ENCODE measurements at places on chromosomes 1 and 21.

- peak; percentile 33 for DNase-seq
Observed at GRCh38 chr1:41366455-41367287, 5.4 kb downstream of the FOXO6 start.

GRCh38 chr1:66925944-66926343 lies 1.2 kb downstream of the MIER1 start:
- no peak for DNase-seq

GRCh38 chr1:36329817-36330216 lies 6.4 kb upstream of the EVA1B start:
- DNase-seq = no peak

GRCh38 chr21:29499734-29500343 lies 201.1 kb downstream of the BACH1 start:
- peak; percentile 48 for DNase-seq

DNA sequence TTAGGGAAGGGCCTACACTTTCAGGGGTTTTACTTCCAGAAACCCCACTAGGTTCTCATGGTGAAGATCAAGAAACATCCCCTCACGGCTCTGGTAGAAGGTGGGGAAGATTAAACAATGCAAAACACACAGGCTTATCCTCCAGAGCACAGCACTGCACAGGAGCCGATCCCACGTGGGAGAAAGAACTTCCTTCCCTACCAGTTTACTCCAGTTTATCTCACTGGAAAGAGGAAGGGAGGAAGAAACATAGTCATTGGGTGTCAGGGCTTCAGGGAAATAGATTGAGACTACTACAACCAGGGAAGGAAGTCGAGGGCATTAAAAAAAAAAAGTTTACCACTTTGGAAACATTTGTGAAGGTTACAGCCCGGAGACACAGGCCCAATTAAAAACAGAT lies 164.4 kb downstream of the NTPCR start:
- no peak for DNase-seq

GRCh38 chr1:16082283-16083038 lies 9.0 kb upstream of the FAM131C start:
- peak; percentile 90 for DNase-seq

GRCh38 chr1:179917601-179918429 lies 35.7 kb downstream of the TOR1AIP1 start:
- no peak for DNase-seq

- DNase-seq = peak; percentile 87
Observed at GRCh38 chr1:36224537-36225282, 467 bp downstream of the THRAP3 start.

GRCh38 chr1:112788054-112788453 lies 72.9 kb upstream of the PPM1J start:
- no peak for DNase-seq

- peak; percentile 94 for DNase-seq
Observed at GRCh38 chr1:53145942-53146708, 3.7 kb upstream of the SLC1A7 start.

DNA sequence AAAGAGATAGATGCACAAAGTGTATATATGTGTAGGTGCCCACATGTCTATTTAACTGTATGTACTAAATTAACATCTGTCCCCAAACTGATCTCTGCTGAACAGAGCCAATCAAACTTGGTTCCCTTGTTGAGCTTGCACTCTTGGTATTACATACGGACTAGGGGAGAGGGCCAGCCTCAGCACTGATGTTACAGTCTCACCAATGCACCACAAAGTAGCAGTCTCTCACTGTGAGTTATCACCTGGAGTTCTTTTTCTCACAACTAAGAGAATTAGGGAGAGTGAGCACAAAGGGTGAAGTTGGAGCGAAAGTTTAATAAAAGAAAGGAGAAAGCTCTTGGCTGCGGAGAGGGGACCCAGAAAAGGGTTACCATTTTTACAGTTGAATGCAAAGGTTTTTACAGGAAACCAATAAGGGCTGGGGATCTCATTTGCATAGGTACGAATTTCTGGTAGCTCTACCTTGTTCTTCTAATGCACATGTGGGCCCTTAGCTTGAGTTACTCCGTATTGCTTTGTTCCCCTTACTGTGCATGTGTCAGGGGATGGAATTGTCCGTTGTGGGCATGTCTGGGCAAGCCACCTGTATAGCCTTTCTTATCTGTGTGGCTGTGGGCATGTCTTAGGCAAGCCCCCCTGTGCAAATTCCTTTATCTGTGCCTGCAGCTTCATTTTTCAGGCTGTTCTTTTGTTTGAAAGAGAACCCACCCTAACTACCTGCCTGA lies 13.3 kb upstream of the CHI3L2 start:
- DNase-seq = no peak

DNA sequence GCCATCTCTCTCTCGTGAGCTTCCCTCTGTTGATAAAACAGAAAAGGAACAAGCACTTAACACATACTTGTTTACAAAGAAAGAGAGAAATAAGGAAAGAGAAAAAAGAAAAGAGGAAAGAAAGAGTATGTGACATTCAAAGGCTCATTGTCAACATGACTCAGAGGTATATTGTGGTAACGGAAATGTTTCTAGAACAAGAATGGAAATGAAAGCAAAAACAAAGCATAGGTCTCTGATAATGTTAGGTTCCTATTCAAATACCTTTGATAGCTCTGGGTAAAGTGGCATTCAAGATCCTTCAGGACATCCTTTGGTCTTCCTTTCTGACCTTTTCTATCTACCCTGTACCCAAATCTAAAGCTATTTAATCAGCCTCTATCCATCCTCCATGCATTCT lies 67.4 kb upstream of the DMRTA2 start:
- no peak for DNase-seq

- DNase-seq = no peak
Observed at GRCh38 chr1:213568929-213569815, 418.6 kb upstream of the PROX1 start.

- no peak for DNase-seq
Observed at GRCh38 chr1:10271869-10272268, 61.5 kb downstream of the KIF1B start.

- peak; percentile 34 for DNase-seq
Observed at GRCh38 chr1:220281159-220281574, 8.9 kb upstream of the RAB3GAP2 start.

DNA sequence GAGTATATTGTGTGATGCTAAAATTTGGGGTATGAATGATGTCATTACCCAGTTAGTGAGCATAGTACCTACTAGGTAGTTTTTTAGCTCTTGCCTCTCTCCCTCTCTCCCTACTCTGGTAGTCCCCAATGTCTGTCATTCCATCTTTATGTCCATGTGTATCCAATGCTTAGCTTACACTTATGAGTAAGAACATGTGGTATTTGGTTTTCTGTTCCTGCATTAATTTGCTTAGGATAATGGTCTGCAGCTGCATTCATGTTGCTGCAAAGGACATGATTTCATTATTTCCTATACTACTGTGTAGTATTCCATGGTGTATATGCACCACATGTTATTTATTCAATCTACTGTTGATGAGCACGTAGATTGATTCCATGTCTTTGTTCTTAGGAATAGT lies 54.4 kb upstream of the NEGR1 start:
- no peak for DNase-seq

DNA sequence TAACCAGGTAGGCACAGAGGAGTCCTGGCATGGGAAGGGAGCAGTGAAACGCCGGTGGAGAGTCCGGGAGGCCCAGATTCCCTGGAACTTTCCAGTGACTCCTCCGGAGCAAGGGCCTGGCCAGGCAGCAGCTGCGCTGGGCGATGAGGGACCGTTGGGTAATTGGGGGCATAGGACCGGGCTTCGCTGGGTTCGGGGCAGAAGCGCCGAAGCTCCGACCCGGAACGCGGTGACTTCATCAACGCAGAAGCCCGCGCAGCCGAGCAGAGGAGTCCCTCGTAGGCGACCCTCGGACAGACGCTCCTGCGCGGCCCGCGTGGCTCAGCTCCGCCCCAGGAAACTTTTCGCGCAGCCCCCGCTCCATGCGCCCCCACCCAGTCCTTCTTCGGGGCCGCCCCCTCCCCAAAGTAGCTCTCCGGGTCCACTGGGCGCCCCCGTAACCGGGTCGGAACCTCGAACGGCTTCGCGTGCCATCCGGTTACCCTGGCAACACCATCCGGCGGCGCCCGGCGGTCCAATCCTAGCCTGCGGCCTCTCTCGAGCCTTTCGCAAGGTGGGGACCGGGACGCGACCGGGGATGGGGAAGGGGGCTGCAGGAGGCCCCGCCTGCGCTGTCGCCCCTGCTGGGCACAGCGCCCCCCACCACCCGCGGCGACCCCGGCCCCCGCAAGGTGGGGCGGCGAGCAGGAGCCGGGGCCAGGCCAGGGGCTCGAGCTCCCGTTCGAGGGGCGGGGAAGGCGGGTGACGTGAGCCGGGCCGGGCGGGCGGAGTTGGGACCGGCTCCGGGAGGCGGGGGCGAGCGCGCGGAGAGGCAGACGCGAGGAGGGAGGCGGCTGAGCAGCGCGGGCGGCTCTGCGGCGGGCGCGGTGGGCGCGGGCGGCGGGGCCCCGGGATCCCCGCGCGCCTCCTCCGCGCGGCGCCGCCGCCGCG lies at the start of gene AJAP1:
Gene AJAP1 (plus strand): TSS at position 814 of the 930 bp plus-strand sequence. CDS start 817 bp downstream, outside the sequence.
- DNase-seq = no peak

- peak; percentile 90 for DNase-seq
Observed at GRCh38 chr21:43585924-43586413, 73.3 kb downstream of the HSF2BP start.

- DNase-seq = no peak
Observed at GRCh38 chr1:59635097-59635496, 179.7 kb upstream of the HOOK1 start.

DNA sequence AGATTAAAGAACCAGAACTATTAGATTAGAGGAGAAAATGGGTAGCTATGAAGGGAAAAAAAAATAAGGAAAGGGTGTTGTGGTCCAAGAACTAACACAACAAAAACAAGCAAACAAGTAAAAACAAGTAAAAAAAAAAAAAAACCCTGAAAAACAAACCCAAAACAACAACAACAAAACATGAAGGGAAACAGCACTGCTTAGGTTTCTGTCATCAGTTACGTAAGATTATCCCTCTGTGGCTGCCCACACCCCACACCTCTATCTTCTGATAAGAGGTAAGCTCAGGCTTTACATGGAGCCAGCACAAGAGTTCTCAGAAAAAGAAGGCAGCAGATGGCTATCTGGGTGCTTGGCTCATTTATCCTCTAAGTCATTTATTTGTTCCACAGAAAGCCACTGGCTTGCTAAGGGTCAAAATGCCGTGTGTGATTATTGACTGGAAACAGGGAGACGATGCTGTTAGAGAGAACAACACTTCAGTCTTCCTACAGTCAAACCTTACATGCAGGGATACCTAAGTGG lies 57.5 kb downstream of the KIAA0319L start:
- DNase-seq = no peak

GRCh38 chr1:74396933-74397332 lies 115.5 kb downstream of the LRRC53 start:
- DNase-seq = no peak

- DNase-seq = peak; percentile 80
Observed at GRCh38 chr1:215636258-215636965, 69.3 kb downstream of the KCTD3 start.

DNA sequence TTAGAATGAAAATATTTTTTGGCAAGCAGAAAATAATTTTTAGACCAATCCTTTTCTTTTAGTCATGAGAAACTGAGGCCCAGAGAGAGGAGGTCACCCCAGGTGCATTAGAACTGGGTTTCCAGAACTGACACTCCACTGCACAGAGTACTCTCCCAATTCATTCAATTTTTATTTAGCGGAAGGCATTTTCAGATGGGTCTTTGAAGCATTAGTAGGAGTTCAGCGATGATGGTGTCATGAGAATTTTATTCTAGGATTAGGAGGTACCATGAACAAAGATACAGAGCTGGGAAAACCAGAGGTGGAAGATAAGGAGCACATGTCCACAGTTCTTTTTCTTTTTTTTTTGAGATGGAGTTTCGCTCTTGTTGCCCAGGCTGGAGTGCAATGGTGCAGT lies 2.3 kb downstream of the PCSK9 start:
- DNase-seq = no peak

DNA sequence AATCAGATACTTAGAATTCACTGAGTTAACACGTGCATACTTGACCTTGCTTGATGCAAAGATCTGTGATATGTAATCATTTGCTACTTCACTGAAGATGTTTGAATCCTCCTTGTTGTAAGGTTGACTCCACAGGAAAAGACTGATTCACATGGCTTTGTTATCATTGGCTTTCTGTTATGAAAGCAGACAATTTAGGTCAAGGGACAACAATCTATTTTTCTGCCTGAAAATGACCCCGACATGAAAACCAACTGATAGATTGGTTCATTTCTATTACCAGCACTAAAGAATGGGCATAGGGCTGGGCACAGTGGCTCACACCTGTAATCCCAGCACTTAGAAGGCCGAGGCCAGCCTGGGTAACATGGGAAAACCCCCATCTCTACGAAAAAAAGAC lies 546.9 kb downstream of the SMYD3 start:
- DNase-seq = no peak

- DNase-seq = peak; percentile 81
Observed at GRCh38 chr1:156103521-156103947, 11.0 kb upstream of the LMNA start.

- DNase-seq = no peak
Observed at GRCh38 chr1:211762206-211762605, 68.4 kb downstream of the LPGAT1 start.

DNA sequence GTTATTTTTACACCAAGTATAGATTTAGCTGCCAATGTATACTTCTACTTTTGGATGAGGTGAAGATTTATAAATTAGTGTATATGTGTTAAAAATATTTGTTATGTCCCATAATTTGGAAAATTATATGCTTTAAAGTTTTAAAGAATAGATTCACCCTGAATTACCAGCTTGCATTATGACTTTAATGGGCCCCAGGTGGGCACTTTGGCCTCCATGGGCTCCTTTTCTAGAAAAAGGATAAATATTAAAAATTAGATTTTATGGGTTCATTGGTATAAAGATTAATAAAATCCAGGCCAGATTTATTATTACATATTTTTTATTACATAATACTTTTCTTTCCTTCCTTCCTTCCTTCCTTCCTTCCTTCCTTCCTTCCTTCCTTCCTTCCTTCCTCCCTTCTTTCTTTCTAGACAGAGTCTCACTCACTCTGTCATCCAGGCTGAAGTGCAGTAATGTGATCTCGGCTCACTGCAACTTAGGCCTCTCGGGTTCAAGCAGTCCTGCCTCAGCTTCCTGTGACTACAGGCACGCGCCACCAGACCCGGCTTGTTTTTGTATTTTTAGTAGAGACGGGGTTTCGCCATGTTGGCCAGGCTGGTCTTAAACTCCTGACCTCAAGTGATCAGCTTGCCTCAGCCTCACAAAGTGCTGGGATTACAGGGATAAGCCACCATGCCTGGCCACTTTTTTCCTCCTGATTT lies 21.9 kb downstream of the KMO start:
- no peak for DNase-seq

DNA sequence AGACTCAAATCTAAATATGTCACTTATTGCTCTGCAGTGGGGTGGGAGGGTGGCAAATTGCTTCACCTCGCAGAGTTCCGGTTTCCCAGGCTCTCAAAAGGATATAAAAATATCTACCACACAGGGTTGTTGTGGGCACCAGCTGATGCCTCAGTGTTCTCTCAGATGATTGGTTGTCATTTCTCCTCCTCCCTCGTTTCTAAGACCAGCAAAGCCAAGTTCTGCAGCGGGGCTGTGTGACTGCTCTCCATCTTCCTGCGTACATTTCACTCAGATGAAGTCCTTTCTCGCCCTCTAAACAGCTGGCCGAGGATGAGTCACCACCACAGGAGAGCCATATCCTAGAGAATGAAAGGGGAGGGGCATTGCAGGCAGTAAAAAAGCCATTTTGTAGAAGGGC lies 35.0 kb upstream of the VWA5B1 start:
- peak; percentile 46 for DNase-seq
